Left lung (tissue), 14 donors: ENCODE measurements at places on chromosomes 7 and 10. TPM values are rescaled to one million over a fixed set of nuclear protein-coding genes. Genes with fewer than 3 reads are reported as not detected.

TCERG1L gene
- total RNA-seq = not detected

GRCh38 chr10:34206078-34206934 lies 608.8 kb downstream of the PARD3 start:
- DNase-seq = no peak

- DNase-seq = no peak
Measured at GRCh38 chr7:28989211-28989980, 31.3 kb upstream of the TRIL start.

COBL gene
- 36.1 TPM for total RNA-seq

CYP3A5 gene
- total RNA-seq = 6.0 TPM

DNA sequence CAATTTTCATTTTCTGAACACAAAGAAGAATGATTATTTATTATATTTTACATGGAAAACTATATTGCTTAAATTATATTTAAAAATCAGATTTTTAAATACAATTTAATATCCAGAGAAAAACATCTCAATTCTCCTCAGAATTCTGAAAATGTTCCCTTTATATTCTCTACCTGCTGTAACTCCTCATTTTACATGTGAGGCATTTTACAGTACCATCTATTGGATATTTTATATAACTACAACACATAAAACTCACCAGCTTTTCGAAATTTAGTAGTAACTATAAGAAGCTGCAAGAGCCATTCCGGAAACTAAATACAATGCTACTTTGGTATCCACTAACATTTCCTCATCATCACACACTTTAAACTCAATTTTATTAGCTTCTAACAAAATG lies 264.6 kb downstream of the DGKB start:
- no peak for DNase-seq

TRIM74 gene
- 0.26 TPM for total RNA-seq

GRCh38 chr7:143463556-143463955 lies 14.1 kb upstream of the TAS2R41 start:
- peak; percentile 14 for DNase-seq

METTL2B gene
- total RNA-seq = 22.7 TPM

- no peak for DNase-seq
Measured at GRCh38 chr10:100006243-100006886, 3.4 kb downstream of the DNMBP start.

NRG3 gene
- 1.5 TPM for total RNA-seq
